ENCODE measurements at places on chromosomes 11 and 22.

DNA sequence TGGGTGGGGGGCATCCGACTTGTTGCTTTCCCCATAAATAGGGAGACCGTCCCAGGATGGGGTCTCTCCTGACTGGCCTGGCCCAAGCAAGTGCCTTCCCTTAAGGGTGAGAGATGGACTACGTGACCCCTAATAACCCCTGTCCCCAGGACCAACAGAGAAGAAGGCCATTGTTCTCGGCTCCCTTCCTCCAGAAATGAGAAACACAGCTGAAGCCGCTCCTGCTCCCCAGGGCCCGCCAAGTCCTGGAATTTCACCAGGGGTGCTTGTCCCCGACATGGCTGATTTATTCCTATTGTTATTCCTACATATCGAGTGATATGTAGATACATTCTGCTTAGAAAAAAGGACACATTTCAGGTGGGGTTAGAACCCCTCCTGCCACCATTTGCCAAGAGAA, 100.8 kb downstream of the TP53I11 start:
- no peak for DNase-seq

GRCh38 chr11:57426929-57427726, at the start of gene SLC43A3:
SLC43A3 (minus strand) TSS chr11:57427121; CDS start chr11:57426172, 949 bp downstream.
- peak; percentile 58 for DNase-seq

DNA sequence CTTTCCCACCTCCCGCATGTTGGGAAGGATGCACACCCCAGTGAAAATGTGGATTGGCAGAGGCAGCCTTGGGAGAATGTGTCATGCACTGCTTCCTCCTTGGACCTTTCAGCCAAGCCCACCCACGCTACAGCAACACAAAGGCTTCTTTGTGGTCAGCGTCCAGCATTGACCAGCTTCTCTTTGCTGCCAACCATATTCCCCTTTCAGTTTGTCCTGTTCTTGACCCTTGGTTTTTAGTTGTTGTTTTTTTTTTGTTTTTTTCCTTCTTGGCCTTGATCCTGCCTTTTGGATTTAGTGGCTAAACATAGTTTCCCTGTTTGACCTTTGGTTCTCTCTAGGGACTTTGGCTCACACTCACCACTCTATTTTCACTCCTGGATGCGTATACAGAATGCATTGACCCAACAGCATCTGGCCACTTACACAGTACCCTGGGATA, 573.6 kb downstream of the INSC start:
- DNase-seq, result no peak

DNA sequence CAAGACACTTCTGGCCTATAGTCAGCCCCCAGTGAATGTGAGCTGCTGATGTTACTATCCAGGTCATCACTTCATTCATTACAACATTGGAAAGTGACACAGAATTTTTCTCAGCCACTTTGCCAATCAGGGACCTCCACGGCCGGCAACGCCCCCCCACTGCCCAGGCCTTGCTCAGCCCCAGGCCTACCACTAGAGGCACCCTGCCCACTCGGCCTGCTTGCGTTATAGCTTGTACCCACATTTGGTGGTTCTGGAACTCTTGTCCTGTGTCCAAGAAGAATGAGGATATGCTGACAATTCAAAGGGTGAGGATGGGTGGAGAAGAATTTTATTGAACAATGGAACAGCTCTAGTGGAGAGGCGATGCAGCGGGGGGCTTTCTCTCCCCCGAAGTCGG, 96.2 kb downstream of the TSPAN18 start:
- DNase-seq, result no peak

DNA sequence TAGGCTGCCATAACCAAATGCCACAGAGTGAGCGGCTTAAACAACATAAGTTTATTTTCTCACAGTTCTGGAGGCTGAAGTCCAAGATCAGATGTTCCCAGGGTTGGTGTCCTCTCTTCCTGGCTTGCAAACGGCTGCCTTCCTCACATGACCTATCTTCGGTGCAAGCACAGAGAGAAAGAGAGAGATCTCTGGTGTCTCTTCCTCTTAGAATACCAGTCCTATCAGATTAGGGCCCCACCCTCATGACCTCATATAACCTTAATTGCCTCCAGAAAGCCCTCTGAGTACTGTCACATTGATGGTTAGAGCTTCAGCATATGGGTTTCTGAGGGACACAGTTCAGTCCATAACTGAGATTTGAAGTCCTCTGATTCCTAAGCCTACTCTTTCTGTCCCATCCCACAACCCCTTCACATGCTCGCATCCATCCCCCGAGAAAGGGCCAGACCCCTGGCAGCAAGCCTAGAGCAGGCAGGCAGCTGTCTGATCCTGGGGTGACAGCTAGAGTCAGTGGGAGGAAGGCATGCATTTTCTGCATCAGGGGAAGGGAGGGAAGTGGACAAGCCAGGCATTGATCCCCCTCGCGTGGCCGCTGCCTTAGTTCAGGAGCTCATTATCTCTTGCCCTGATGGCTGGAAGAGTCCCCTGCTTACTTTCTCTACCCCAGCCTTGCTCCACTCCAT, 114.1 kb downstream of the FAR1 start:
- no peak for DNase-seq

- DNase-seq, result no peak
These were observed 5.3 kb downstream of the GLB1L2 start for GRCh38 chr11:134337051-134337450.
